ENCODE measurements at places on chromosomes 13 and 19.

GRCh38 chr19:18951721-18952281, 10.8 kb upstream of the HOMER3 start:
- ATAC-seq, result no peak

- no peak for ATAC-seq
These were observed 9.5 kb downstream of the C13orf46 start for GRCh38 chr13:113964251-113964995.

DNA sequence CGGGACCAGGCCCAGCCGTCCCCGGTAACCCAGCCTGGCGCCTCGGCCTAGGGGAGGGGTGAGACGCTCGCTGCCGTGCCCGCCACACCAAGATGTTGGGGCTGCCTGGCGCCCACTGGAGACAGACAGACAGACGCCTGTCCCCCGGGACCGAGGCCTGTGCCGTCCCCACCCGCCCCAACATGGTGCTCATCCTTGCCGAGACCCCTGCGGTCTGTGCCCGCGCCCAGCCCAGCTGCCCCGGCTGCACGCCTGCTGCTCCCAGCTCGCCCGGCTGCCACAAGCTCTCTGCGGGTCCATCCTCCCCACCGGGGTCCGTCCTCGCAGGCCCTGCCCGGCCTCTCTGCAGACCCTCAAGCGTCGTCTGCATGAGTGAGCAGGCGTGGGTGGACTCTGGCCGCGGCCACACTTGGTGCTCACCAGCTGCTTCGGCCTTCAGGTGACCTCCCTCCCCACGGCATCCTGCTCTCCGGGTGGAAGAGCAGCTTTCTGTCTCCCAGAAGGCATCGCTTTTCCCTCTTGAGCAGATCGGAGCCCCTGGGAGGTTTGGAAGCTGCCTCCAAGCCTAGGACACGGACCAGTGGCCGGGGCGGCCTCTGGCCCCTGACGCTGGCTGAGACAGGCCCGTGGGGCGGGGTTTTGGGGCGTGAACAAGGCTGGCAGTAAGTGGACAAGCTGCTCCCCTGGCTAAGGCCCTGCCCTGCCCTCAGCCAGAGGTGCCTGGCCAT, 6.7 kb upstream of the TMPRSS9 start:
- ATAC-seq, result no peak

DNA sequence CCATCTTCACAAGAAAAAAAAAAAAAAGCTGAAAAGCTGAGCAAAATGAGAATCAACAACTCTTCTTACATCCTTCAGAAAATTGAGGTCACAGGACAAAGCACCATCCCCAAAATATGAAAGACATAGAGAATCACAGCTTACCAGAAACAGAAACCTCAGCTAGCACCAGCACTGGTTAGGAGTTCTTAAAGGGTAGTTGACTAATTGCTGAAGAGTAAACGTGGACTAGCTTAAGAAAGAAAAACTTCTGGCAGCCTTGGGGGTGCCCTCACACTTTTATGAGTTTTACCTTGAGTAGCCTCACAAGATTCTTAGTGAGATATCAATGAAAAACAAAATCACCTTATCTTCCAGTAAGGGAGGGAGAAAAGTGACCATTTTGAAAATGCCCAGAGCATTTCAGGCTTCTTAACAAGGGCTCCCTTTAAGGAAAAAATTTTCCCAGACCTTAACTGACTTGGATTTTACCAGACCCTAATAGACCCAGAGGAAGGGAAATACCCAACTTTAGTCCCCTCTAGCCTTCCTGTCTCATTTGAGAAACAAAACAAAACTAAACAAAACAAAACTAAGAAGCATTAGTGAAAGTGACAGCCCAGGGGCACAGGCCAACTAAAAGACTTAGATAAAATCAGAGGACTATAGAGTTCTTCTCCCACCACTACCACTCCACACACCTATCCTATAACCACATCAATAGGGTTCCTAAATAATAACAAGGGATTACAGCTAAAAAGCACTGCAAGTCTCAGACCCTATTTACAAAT, 888.6 kb downstream of the DIAPH3 start:
- ATAC-seq, result no peak

DNA sequence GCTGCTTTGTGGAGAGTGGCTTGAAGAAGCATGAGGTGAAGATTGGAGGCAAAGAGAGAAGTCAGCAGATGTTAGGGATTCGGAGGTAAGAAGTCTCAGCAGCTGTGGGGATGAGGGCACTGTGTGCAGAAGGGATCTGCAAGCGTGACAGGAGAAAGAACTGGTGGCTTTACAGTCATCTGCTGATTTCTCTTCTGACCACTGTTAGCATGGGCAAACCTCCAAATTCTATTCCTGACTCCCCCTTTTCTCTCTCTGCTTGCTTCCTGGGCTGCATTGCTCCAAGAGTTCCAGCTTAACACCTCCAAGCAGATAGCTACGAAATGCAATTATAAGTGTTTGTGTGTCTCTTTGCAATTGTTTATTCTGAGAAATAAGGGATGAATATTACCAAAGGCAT, 159.6 kb downstream of the GGACT start:
- no peak for ATAC-seq

DNA sequence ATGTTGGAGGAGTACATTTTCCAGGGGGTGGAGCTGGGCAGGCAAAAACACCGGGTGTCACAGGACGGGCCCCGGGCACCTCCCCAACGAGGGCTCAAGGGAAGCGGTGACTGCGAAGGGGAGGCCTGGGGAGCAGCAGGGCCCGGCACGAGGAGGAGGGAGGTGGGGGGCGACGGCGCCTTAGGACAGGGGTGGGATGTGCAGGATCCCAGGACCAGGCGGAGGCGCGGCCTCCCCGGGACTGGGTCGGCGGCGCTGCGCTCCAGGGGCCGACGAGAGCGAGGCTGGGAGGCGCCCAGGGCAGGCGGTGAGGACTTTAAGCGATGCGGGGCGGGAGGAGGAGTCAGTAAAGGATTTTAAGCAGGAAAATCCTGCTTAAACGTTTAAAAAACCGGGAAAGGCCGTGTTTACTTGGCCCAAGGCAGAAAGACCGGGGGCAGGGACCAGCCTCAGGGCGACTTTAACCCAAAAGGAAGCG, 427 bp downstream of the ZNF160 start:
- ATAC-seq, result peak; percentile 28

DNA sequence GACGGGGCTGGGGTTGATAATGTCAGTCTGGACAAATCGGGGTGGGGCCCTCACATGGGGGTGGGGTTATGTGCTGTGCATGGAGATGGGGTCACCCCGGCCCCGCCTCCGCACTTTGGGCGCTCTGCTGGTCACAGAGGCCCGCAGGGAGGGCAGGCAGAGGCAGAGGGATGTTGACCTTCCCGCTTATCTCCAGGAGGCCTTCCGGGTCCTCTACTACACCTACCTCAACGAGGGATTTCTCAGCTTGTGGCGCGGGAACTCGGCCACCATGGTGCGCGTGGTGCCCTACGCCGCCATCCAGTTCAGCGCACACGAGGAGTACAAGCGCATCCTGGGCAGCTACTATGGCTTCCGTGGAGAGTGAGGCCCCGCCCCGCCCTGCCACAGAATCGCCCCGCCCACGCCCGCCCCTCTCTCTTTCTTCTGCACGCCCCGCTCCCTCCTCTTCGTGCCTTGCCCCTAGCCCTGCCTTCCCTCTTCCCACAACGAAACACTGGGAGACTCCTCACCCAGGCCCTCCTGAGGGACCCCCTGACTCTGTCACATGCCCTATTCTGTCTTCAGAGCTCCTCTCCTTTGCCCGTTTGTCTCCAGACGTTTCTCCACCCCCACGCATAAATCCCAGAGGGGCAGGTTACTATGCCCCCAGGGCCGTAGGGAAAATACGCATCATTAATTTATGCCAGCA, 32.8 kb downstream of the TMEM161A start:
- ATAC-seq, result no peak

- no peak for ATAC-seq
These were observed 2.3 kb downstream of the SLC46A3 start for GRCh38 chr13:28716511-28716910.

GRCh38 chr13:105278943-105279381, 1256.5 kb downstream of the EFNB2 start:
- ATAC-seq, result no peak

- ATAC-seq, result no peak
These were observed 495 bp upstream of the ZNF599 start for GRCh38 chr19:34773555-34773864.

GRCh38 chr13:102897371-102898138, 51.7 kb downstream of the ERCC5 start:
- ATAC-seq, result no peak

DNA sequence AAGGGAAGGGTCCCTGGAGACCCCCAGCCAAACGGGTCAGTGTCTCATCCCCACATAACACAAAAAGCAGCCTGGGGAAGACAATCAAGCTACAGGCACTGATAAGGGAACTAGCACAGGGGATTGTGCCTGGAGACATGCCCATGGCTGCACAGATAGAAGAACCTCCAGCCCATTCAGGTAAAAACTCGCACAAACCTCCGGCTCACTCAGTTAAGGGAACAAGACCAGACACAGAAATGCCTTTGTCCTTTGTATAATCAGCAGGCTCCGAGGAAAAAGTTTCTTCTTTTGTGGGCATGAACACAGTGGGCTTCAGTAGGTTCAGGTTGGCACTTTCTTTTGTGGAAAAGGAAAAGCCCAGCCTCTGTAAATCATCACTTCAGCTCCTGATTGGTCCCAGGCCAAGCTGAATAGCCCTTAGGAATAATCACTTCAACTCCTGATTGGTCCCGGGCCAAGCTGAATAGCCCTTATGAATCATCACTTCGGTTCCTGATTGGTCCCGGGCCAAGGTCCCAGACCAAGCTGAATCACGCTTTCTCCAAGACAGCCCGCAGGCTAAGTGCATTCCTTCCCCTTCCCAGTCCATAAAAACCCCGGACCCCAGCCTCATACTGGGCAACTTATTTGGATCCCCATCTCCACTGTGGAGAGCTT, 5.0 kb upstream of the ZNF230 start:
- no peak for ATAC-seq

- no peak for ATAC-seq
These were observed 438.3 kb downstream of the RFC3 start for GRCh38 chr13:34256236-34256635.

- peak; percentile 85 for ATAC-seq
These were observed 104.8 kb downstream of the TNFRSF19 start for GRCh38 chr13:23674795-23675640.

- ATAC-seq, result no peak
These were observed 863.6 kb upstream of the MIR17HG start for GRCh38 chr13:90483906-90484305.

DNA sequence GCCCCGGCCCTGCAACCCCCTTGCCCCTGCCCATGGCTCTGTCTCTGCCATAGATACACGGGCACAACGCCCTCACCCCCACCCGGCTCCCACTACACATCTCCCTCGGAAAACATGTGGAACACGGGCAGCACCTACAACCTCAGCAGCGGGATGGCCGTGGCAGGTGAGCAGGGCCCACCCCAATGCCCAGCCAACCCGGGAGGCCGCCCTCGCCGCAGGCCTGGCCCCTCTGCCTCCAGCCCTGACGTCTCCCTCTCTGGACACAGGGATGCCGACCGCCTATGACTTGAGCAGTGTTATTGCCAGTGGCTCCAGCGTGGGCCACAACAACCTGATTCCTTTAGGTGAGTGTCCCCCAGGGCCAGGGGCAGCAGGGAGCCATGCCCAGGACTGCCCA, 7.7 kb downstream of the YIPF2 start:
- ATAC-seq, result no peak

- ATAC-seq, result no peak
These were observed 703 bp upstream of the CILP2 start for GRCh38 chr19:19537075-19538048.

- ATAC-seq, result no peak
These were observed 528.2 kb downstream of the LMO7 start for GRCh38 chr13:76164290-76164689.

- ATAC-seq, result no peak
These were observed at the start of gene KCNRG for GRCh38 chr13:50015258-50015657. TSS of gene KCNRG (plus strand) at chr13:50015444. CDS start at chr13:50015494, 50 bp downstream.

- no peak for ATAC-seq
These were observed 216.3 kb downstream of the RGCC start for GRCh38 chr13:41673640-41674039.

DNA sequence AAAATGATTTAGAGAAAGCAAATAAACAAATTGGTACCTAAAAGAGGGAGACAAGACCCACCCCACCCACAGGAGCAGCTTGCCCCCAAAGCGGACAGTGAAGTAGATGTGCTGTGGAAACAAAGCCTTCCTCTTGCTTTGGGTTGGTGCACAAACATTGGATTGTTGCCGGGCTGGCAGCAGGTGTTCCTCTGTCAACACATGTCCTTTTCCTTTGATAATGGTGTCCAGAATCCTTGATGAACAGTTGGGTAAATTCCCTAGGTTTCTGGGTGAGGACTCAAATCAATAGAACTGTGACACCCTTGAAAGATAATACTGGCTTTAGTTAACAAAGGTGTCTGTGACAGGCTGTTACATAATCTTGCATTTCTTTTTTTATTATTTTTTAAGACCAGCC, 311.8 kb downstream of the SPRY2 start:
- no peak for ATAC-seq

DNA sequence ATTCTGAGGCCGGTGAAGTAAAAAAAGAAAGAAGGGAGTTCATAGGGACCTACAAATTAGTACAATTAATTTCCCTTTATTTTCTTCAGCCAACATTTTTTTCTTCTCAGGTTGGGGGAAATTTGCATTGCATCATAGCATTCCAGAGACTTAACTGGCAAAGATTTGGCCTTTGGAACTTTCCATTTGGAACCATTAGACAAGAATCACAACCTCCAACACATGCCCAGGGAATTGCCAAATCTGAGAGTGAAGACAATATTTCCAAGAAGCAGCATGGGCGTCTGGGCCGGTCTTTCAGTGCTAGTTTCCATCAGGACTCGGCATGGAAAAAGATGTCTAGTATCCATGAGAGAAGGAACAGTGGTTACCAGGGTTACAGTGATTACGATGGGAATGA, 6.4 kb upstream of the ERCC5 start:
- ATAC-seq, result no peak

GRCh38 chr19:55958356-55958755, 10.7 kb downstream of the NLRP8 start:
- no peak for ATAC-seq

DNA sequence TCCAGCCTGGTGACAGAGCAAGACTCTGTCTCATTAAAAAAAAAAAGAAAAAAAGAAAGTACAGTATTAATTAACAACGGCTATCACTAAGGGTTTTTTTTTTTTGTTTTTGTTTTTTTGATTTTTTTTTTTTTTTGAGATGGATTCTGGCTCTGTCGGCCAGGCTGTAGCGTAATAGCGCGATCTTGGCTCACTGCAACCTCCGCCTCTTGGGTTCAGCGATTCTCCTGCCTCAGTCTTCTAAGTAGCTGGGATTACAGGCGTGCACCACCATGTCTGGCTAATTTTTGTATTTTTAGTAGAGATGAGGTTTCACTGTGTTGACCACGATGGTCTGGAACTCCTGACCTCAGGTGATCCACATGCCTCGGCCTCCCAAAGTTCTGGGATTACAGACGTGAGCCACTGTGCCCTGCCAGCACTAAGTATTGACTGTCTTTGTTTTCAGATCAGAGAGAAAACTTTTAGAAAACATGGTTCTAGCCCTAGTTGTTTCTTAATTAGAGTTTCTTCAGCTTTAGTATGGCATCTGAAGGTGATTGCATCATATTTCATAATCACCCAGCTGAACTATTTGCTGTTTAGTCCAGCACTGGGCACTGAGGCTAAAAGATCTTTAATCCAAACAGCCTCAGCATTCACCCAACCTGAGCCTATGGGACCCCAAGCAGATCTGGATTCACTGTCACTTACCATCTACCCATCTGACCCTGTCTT, 2.7 kb upstream of the GATAD2A start:
- ATAC-seq, result no peak

GRCh38 chr19:18464646-18465045, 26.7 kb upstream of the ISYNA1 start:
- no peak for ATAC-seq
